Bronchial epithelial cell (primary cell): ENCODE measurements at places on chromosomes 4 and X.
A peak's percentile ranks its signal among the peaks of the same experiment; 100 is the strongest.

GRCh38 chr4:152850377-152850776, 70.6 kb downstream of the ARFIP1 start:
- DNase-seq: peak; percentile 90

DNA sequence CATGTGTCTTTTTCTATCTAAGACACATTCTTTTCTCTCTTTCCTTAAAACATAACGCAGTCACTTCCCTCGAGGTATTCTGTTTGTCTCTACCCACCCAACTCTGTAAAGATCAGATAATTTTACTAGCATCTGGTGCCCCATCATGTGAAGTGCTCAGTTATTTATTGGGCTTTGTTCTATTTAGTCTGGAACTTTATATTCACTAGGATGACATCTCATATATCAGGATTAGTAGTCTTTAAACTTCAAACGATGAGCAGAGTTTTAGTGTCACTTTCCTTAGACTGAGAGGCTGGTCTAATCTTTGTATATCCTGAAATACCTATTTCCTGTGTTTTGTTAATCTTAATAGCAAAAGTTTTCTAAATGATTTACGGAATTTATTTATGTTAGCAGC, 445.5 kb upstream of the NDST3 start:
- DNase-seq: no peak

- peak; percentile 50 for DNase-seq
Observed at GRCh38 chr4:78137532-78137931, 80.4 kb downstream of the FRAS1 start.

- DNase-seq: no peak
Observed at GRCh38 chr4:162075726-162076125, 88.1 kb downstream of the FSTL5 start.

GRCh38 chr4:3477750-3478430, 14.8 kb downstream of the DOK7 start:
- no peak for DNase-seq

DNA sequence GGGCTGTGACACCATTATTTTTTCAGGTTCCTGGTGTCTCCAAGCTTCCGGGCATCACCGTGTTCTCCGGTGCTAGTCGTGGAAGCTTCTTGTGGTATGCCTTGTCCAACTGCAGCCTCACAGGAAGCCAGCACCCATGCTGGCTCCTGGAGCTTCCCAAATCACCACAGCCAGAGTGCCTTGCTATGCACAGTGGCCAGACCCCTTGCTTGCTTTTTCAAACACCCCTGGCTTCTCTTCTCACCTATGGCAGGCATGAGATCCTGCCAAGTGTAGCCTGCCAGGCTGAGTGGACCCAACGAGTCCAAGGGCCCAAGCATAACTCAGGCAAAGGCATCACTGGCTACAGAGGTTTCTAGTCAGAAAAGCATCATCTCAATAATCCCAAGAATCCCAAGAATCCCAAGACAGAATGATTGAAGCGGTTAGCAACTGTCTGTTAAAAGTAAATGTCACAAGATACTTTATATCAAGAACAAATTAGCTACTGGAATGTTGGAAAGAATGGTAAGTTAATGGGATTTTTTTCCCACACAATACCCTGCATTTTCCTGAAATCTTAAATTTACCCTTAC, 1522.9 kb downstream of the PCDH18 start:
- no peak for DNase-seq

GRCh38 chr4:127709456-127709855, 20.7 kb upstream of the SLC25A31 start:
- DNase-seq: peak; percentile 81

GRCh38 chr4:186936496-186937375, 213.1 kb upstream of the FAT1 start:
- peak; percentile 92 for DNase-seq

GRCh38 chr4:1050486-1051213, 39.2 kb downstream of the FGFRL1 start:
- DNase-seq: no peak

DNA sequence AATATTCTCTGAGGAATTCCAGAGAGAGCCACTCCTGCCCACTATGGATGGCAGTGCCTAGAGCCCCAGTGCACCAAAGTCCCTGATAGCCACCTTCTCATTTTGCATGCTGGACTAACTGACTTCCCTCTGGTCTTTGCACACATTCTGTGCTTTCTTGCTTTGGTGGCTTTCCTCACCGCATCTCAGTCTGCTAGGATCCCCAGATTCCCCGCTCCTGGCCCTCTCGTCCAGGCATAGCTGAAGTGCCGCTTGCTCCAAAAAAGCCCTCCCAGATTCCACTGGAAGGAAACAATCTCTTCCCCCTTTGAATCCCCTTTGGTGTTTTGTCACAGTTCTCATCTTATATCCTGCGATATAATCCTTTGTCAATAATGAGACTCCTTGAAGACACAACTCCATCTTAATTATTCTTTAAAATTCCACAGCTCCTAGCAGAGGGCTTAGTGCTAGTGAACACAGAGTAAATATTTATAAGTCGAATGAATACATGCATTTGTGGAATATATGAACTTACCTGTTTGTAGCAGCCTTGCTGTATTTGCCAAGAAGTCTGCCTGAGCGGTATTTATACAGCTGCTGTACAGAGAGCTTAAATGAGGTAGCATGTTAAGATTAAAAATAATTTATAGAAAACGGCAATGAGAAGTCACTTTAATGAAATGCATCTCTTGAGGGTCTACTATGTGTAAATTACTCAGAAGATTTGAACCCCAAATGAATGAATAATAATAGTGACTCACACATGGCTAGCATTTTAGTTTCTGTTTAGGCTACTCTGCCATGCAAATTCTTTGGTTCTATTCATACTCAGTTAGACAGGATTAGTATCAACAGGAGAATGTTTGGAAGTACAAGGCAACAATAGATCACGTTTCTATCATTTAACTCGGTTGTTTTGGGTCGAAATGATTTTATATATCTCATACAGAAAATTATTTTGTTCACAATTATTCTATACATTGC, 421.9 kb upstream of the TENM3 start:
- DNase-seq: peak; percentile 57

GRCh38 chr4:107856901-107857300, 32.2 kb downstream of the SGMS2 start:
- DNase-seq: no peak

GRCh38 chrX:139125916-139126315, 404.6 kb upstream of the F9 start:
- DNase-seq: no peak

DNA sequence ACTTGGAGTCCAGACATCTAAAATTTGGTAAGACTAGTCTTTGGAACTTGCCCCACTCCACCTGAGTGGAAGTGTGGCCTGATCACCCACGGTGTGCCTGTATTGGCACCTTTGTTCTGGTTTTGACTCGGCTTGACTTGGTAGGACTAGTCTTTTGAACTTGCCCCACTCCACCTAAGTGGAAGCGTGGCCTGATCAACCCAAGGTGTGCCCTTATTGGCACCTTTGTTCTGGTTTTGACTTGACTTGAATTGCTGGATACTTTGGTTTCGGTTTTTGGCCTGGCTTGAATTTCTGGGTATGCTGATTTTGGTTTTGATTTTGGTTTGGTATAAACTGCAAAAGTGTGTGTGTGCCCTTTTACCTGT, 44.7 kb upstream of the UGT2B7 start:
- DNase-seq: no peak
